8988T (cell line): ENCODE measurements at places on chromosomes 5 and 9.

DNA sequence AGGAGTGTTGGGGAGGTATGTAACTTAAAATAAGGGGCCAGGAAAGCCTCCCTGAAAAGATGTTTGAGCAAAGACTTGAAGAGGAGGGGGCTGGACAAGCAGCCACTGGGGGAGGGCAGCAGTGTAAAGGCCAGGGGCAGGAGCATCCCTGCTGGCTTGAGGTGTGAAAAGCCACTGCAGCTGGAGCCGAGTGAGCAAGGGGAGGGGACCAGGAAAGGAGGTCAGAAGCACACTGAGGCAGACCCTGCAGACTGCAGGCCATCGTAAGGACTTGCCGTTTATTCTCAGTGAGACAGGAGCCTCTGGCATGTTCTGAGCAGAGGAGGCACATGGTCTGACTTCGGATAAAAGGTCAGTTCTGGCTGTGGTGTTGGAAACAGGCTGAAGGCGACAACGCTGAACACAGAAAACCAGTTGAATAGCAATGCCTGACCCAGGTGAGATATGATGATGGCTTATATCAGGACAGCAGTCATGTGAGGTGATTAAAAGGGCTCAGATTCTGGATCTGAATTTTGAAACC lies 10.2 kb upstream of the ERGIC1 start:
- no peak for DNase-seq

DNA sequence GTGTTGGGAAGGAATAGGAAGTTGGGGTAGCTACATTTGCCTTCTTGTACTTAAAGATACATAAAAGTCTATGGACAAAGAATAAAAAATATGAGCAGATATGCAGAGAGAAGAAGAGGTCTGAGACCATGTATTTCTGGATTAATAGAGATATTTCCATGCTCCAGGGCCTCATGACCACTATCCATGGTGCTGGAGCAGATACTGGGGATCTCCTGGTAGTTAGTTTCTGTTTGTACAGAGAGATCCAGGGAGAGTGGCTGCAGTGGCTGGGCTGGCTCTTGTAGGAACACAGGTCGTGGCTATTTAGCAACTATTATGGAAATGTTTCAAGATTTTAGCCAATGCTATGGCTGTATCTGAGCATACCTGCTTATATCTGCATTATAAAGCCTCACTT lies 184.2 kb upstream of the TMEM161B start:
- DNase-seq, result no peak

GRCh38 chr9:122939601-122940000 lies 1.2 kb upstream of the RABGAP1 start:
- DNase-seq, result no peak

- DNase-seq, result no peak
These were observed 37.6 kb downstream of the PAM start for GRCh38 chr5:102792705-102793104.
